Transverse colon (tissue), 4 donors: ENCODE measurements at places on chromosomes 2 and 18.
A peak's percentile ranks its signal among the peaks of the same experiment; 100 is the strongest.

GRCh38 chr2:165905854-165906253, 47.7 kb downstream of the TTC21B start:
- DNase-seq = no peak

DNA sequence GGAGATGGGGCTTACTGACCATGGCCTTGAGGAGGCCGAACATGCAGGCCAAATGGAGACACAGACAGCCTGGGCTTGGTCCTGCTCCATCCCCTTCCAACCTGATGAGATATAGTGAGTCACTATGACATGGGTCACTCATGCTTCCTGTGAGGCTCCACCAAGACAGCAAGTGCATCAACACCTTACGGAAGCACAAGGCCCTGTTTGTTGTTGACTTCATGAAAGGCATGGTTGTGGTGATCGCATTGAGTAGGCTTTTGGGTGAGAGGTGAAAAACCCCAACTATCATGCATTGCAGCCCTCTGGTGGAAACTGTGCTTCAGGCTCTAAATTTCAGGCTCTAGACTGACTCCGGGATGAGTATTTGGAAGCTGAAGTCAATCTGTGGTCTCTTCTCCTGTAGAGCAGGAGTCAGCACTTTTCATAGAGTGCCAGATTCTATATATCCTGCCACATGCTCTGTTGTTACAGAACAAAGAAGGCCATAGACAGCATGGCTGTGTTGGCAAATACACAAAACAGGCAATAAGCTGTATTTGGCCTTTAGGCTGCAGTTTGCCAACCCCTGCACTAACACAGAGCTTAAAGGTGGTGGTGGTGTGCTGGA, 10.1 kb downstream of the IL37 start:
- no peak for DNase-seq

DNA sequence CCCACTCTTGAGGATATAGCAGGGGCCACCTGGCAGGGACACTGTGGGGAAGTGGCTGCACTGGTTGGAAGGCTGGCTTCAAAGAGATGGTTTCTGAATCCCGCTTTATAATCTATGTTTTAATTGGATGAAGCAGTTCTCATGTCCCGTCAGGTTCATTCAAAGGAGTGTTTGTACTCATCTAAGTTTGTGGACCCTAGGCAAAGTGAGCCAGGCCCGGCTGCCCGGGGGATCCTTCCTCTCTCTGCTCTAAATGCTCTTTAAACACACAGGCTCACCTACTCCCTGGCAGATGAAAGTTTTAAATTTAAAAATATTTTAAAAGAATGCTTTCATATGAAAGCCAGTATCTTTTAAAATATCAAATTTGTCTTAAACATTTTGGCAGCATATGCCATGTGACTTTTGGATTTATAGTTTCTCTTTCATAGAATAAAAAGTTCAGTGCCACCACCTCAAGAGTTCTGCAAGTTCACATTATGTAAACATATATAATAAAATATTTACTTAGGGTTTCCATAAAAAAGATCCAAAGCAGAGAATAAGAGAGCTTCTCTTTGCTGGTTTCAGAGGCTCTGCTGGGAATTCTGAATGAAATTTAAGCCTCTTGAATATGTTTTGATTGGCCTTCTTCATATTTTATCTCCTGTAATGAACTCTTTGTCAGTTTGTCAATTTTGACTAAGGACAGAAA, 143.5 kb upstream of the ALPP start:
- DNase-seq = no peak

- DNase-seq = no peak
Measured at GRCh38 chr2:27885234-27885633, 5.0 kb downstream of the RBKS start.

DNA sequence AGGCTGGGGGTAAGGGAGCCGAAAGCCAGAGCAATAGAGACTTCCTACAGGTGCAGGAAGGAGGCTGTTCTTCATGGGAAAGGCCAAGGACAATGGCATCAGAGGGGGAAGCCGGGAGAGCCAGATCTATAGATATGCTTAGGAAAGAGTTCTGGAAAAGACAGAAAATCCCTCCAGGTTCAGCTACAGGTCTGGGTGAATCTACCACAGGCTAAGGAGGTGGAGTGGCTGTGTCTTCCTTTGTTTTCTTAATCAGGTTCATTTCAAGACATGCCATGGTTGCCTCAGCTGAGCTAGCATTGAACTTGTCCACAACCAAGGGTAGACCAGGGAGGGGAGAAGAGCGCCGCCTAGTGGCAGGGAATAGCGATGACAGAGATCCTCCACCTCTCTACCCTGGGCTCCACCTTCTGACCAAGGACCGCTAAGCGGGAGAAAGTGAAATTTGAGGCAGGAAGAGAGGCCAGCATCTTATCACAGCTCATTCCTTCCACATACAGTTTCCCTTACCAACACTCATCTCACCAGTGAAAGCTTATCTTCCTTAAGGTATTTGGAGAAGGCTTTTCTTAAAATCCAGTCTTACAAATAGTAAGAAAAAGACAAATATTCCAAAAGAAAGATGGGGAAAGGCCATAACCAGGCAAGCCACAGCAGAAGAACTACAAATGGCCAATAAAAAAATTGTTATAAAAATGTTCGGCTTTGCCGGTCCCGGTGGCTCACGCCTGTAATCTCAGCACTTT, 74.2 kb downstream of the VIT start:
- peak; percentile 17 for DNase-seq

- DNase-seq = no peak
Measured at GRCh38 chr2:226017537-226017936, 618.0 kb downstream of the NYAP2 start.
